ENCODE measurements at places on chromosomes 7 and 10.

- no peak for DNase-seq
Observed at GRCh38 chr10:98949306-98949705, 286.3 kb downstream of the HPSE2 start.

DNA sequence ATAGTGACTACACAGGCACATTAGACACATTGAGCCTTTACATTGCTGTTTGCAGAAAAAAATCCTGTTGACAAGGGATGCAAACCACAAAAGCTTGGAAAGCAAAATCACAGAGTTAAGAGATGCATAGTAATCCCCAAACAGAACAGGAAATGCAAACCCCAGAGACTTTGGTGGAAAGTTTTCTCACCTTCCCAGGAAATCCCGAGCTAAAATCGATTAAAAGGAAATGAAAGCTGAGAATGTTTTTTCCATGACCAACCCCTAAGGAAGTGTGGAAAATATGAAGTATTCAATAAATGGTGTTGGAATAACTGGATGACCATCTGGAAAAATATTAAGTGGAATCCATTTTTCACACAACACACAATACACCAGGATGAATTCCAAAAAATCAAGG lies 598.7 kb downstream of the GRID1 start:
- DNase-seq, result no peak

GRCh38 chr7:1671594-1672451 lies 1.7 kb downstream of the ELFN1 start:
- DNase-seq, result no peak

- no peak for DNase-seq
Observed at GRCh38 chr10:114723991-114724715, 66.1 kb upstream of the ABLIM1 start.

- no peak for DNase-seq
Observed at GRCh38 chr10:10462151-10462941, 555.3 kb upstream of the CELF2 start.

- no peak for DNase-seq
Observed at GRCh38 chr10:76185471-76186301, 754.3 kb downstream of the LRMDA start.

GRCh38 chr10:11142777-11143176 lies 125.1 kb downstream of the CELF2 start:
- no peak for DNase-seq

DNA sequence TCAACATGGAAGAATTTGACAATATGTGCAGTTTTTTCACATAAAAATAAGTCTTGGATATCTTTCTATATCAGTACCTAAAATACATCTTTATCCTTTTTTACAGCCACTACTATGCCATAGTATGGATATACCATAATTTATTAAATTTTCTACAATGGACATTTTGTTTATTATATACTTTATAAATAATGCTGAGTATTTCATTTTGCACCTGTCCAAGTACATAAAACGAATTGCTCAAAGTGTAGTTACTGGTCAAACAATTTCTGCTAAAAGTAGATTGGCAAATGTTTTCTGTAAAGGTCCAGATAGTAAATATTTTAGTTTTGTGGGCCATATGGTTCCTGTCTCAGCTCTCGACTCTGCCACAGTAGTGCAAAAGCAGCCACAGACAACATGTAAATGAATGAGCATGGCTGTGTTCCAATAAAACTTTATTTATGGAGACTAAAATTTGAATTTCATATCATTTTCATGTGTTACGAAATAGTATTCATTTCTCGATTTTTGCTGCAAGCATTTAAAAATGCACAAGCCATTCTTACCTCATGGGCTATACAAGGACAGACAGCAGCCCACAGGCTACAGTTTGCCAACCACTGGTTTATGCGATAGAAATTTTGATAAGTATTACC lies 96.9 kb upstream of the STEAP1B start:
- no peak for DNase-seq

DNA sequence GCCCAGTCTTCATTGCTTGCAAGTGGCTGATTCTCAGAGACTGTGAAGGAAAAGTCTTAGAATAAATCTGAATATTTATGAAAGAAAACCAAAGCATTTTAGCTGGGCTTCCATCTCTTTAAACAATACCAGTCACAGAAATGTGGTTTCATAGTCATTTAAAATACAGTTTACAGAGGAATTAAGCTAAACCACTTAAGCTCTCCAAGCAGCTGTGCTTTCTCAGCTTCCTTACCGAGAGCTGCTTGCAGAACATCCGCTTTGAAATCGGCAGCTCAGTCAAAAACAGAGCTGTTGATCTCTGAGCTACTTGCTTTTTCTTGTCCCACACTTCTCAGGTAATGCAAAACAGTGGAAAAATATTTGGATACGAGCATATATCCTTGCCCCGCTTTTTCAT lies 134.5 kb downstream of the DYNC1I1 start:
- DNase-seq, result no peak

GRCh38 chr7:155395176-155395797 lies 62.6 kb upstream of the EN2 start:
- DNase-seq, result no peak

- DNase-seq, result no peak
Observed at GRCh38 chr7:117472335-117472734, 7.5 kb upstream of the CFTR start.

- no peak for DNase-seq
Observed at GRCh38 chr10:114845978-114846693, 24.6 kb downstream of the FHIP2A start.

- DNase-seq, result no peak
Observed at GRCh38 chr7:105257338-105257737, 131.4 kb downstream of the SRPK2 start.

DNA sequence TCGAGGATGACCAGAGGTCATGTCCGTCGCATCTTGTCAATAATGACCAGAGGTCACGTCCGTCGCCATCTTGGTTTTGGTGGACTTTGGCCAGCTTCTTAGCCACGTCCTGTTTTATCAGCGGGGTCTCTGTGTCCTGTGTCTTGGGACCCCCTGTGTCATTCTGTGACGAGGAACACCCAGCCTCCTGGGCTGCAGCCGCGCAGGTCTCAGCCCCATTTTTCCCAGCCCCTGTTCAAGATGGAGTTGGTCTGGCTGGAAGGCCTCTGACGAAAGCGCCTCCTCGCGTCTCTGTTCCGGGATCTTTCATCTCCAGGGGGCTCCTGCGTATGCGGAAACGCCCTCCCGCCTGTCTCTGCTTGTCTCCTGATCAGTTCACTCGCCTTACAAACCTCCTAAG lies 134.2 kb downstream of the ELFN1 start:
- DNase-seq, result no peak

DNA sequence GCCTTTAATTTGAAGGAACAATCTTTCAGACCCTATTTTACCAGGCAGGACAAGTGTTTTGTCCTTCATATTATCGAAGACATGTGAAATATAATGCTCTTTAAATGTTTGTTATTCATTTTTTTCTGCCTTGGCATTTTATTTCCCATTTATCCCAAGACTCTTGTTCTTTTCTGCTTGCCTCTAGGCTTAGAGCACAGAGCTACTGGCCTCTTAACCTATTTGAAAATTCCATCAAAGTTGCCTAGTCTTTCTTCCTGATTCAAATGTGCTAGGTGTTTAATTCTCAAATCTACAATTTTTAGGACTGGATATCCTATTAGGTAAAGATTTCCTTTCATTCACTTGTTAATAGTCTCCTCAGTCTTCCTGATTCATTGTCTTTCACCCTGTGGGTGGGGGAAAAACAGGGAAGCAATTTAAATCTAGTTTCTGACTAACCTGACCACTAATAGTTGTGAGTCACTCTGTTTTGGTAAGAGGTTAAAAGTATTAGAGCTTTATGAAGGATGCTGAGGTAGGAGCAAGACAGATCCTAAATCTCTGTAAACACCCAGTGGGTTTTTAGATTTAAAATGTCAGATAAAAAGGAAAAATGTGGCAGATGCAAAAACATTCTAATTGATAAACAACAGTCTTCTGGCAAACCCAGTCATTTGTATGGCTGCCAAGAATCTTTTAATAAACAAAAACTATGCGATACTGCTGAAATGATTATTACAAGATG lies 1.5 kb downstream of the LIPK start:
- no peak for DNase-seq
